ENCODE measurements at places on chromosomes 16 and 17. TPM values are rescaled to one million over a fixed set of nuclear protein-coding genes. Genes with fewer than 3 reads are reported as not detected.

- no peak for DNase-seq
Observed at GRCh38 chr16:27257271-27257670, 11.3 kb downstream of the NSMCE1 start.

The CCL7 gene
- not detected for total RNA-seq

DNA sequence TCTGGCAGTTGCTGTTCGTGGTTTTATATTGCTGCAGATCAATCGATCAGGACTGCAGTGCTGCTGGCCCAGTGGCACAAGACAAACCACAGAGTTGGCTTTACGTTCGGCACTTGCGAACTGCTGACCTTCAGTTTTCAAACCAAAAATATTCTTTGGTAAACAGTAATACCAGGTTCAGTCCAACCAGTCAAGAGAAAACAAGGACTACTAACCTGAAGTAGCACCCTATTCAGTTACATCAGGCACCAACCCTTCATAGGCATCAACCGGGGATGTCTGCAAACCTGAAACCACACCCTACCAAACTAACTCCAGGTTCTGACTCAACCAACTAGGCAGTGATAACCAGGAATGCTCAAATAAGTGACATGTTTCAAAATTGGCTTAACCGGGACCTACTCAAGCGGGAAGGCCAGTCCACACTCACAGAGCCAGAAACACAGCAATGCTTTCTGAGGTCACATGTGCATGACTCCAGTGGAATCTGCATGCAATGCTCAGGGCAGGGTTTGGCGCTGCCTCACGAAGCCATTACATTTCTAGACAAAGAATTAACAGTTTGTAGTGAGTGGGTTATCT lies 91.1 kb downstream of the SMG6 start:
- DNase-seq: peak; percentile 33

The TBC1D3C gene
- total RNA-seq: 0.69 TPM

The NKIRAS2 gene
- 41.2 TPM for total RNA-seq

DNA sequence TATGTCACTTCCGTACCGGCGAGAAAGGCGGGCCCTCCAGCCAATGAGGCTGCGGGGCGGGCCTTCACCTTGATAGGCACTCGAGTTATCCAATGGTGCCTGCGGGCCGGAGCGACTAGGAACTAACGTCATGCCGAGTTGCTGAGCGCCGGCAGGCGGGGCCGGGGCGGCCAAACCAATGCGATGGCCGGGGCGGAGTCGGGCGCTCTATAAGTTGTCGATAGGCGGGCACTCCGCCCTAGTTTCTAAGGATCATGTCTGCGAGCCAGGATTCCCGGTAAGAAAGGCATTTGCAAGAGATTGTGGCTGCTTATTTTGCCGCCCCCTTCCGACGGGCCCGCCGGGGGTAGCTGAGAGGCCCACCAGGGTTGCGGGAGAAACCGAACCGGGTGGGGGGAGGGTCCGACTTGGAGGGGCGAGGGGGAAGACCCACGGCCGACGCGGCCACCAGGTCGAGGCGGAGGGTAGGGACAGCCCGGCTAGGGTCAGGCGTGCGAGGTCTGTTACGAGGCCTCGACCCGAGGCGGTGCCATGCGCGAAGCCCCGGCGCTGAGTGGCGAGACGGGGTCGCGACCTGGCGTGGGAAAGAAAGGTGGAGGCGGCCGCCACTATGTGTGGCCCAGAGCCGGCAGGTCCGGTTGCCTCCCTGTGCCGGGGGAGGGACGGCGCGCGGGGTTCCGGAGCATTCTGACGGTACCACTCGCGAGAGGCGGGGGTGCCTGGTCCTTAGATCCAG lies 6.7 kb upstream of the CD68 start:
- peak; percentile 99 for DNase-seq

DNA sequence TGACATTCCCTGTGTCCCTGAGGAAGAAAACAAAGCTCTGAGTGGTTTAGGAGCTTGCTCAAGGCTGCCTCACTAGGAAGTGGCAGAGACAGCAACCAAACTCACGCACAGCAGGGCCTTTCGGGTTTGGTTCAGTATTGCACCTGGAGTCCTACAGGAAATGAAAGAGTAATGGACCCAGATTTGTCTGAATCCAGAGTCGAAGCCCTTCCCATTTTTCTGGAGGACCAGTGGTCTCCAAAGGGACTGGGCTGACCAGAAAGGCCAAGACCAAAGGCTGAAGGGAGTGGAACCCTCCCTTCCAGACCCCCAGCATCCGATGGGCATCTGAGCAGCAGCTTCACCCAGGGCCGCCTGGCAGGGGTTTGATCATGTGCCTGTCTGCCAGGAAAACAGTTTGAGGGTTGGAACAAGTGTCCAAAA lies 85.5 kb upstream of the RPL38 start:
- DNase-seq: no peak

The ABAT gene
- total RNA-seq: 0.29 TPM

DNA sequence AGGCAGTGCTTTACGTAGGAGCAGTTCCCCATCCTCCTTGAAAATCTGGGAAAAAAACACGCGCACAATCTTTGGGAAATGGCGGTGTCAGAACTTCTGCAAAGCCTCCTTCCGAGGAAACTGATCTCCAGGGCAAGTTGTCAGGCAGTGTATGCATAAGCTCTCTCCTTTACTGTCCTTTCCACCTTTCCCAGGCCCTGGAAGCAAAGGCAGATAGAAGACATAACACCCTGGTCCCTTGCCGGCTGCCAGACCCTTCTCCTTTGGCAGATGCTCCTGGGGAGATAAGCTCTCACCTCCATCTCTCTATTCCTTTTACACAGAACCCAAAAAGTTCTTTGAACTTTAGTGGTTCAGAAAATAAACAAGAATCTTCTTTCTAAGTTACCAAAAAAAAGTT lies 12.4 kb downstream of the TOB1 start:
- DNase-seq: no peak

All from LHCN-M2 (cell line).